Neural progenitor cell (in vitro differentiated cells): ENCODE measurements at places on chromosomes 1 and 21.
A peak's percentile ranks its signal among the peaks of the same experiment; 100 is the strongest.

- no peak for DNase-seq
Measured at GRCh38 chr1:24751833-24752232, 6.6 kb downstream of the CLIC4 start.

GRCh38 chr1:238710697-238711096 lies 675.7 kb upstream of the CHRM3 start:
- peak; percentile 25 for DNase-seq

DNA sequence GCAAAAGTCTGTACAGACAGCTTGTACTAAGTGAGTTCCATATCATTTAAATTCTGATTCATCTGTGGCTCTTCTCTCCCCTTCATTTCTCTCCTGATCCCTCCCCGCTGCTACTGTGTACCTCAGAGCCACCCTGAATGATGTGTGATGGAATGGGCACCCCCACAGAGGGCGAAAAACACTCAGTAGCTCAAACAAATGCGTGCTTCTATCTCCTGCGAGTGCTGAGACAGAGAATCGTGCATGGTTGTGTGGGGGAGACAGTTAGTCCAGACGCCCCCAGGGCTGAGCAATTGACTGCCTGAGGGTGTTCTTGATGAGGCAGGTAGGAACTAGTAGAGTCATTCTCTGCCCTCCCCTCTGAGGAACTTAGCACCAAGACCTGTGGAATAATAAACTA lies 269.8 kb downstream of the ZNF648 start:
- no peak for DNase-seq

- no peak for DNase-seq
Measured at GRCh38 chr1:37831809-37832208, 23.8 kb upstream of the YRDC start.

DNA sequence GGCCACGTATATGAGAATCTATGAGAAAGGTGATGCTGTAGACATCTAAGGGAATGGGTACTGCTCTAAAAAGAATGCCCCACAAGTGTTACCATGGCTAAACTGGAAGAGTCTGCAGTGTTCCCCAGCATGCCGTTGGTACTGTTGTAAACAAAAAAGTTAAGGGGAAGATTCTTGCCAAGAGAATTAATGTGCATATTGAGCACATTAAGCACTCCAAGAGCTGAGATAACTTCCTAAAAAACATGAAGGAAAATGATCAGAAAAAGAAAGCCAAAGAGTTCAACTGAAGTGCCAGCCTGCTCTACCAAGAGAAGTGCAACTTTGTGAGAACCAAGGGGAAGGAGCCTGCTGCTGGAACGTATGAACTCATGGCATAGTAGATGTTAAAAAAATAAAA lies 40.8 kb downstream of the PLPP3 start:
- no peak for DNase-seq

DNA sequence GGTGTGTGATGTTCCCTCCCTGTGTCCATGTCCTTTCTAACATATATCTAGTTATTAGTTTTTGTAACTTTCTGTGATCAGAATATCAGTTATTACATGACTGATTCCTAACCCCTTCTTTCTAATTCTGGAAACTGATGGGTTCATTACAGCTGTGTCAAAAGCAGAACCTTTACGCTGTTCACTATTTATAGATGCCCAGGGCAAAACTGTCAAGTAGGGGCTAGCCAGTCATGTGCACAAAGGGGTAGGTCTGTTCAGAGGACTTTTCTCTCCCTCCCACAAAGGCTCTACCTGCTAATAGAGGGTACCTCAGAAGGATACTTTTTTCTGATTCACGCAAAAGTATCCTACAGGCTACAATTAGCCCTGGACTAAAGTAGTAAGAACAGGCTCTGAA lies 79.2 kb downstream of the NRDC start:
- no peak for DNase-seq
